Natural killer cell treated with Interleukin-12 subunit alpha and Interleukin-12 subunit beta and Interleukin-15 and Interleukin-18, amount 100 ng/mL, for 72 hours (primary cell): ENCODE measurements at places on chromosomes 11 and 22.

GRCh38 chr11:22670830-22671229 is 4.4 kb downstream of the GAS2 start:
- no peak for DNase-seq

GRCh38 chr22:31346255-31346732 is at the start of gene PATZ1:
PATZ1 (minus strand) TSS chr22:31346346; CDS start chr22:31345602, 744 bp downstream.
- DNase-seq, result no peak

GRCh38 chr11:12768726-12769673 is 94.8 kb downstream of the TEAD1 start:
- no peak for DNase-seq

DNA sequence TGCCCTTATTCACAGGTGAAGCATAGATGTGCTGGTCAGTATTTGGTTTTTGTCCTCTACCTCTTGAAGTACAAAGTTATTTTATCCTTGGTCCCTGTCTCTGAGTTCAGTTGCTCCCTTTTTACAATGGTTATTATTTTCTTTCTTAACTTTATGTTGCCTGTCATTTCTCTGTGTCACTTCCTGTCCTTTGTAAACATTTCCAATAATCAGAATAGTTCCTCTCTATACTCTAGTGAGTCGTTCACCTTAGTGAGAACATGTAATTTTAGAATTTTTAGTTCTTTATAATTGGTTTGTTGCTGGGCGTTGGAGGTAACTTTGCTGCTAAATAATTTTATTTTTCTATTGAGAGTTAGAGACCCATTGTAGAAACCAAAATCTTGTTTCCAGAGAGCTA is 16.0 kb downstream of the CSTPP1 start:
- no peak for DNase-seq

DNA sequence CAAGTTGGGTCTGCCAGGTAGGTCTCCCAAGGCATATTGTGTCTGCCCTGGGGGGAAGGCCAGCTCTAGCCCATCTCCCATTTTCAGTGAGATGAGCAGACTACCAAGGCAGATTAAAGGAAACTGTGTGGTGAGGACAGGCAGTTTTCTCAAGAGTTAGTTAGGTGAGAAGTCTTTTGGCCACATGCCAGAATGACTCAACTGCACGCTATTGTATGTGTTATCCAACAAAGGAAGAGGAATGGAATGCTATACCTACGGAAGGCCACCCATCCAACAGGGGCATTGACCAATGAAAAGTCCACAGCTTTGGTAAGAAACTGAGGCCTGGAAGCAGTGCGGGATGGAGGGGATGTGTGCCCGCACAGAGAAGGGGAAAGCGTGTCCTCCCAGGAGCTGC is 941.7 kb downstream of the NTM start:
- no peak for DNase-seq

DNA sequence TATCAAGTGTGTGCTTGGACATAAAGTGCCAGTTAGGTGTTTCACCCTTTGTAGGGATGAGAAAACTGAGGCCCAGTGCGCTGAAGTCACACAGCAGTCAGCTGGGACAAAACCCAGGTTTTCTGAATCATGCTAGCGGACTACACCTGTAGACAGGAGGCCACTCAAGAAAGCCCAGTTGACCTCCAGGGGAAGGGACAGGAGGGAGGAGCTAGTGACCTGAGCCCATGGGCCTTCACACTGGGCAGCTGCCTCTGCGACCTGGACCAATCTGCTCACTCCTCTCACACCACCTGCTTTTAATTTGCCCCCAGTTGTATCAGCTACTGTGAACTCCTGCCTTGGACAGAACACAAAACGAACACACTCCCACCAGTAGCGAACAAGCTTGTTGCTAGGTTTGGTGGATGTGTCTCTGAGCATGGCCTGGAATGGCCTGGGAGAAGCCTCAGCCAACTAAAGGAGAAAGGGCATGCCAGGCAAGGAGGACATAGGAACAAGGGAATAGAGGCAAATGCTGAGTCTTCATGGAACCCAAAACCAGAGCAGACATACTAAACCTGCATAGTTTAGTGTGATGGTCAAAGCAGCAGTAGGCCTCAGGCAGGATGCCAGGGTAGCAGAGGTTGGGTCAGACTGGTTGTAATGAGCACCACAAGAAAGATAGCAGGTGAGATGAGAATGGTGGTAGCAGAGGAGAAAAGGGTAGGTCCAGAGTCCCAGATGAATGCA is 7.2 kb downstream of the LMO1 start:
- no peak for DNase-seq

- DNase-seq, result no peak
These were observed 86.0 kb downstream of the DENND5A start for GRCh38 chr11:9179141-9179540.

- no peak for DNase-seq
These were observed 60.6 kb downstream of the NXPE2 start for GRCh38 chr11:114738954-114739353.

- no peak for DNase-seq
These were observed 92.2 kb upstream of the SORL1-AS1 start for GRCh38 chr11:121544956-121545355.

DNA sequence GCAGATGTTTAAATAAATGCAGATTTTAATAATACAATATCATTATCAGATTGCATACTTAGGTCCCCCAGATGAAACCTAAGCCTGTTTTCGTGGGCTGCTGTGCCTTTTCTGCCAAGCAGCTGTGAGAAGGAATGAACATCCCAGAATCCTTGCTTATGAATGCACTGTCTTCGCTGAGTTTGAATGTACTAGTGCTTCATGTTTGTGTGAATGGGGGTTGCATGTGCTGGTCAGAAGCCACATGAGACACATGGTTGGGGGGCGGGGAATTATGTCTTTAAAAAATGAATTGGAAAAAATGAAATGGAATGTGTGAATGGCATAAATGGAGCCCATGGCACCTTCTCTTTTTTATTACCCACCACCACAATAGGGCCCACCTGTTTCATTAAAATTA is 125.4 kb upstream of the HSD17B12 start:
- no peak for DNase-seq

DNA sequence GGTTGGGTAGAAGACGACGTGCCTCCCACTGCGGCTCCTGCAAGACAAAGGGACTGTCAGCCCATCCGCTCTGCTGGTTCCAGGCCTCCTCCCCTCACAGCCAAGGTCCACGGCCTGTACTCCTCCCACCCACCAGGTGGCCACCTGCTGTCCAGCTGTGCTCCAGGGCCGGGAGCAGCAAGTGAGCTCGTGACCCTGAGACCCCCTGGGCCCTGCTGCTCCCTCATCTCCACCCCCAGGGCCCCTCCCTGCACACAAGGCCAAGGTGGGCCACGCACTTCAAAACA is 27.4 kb downstream of the TSPAN4 start:
- DNase-seq, result no peak

GRCh38 chr11:79062814-79063762 is 377.7 kb downstream of the TENM4 start:
- DNase-seq, result no peak

DNA sequence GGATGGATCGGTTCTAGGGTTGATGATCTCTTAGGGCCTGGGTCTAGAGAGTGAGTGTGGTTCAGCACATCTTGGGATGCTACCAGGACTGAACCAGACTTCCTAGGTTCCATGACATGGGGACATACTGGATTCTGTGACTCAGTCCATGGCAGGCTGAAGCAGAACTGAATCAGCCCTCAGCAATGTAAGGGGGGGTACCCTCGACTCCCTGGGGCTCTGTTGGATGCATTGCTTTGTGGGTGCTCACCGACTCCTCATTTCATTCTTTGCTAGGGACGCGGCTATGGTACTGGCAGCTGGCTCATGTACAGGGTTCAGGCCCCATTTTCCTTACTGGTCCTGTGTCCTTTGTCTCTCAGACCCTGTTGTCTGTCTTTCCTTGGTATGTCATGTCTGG is 733 bp upstream of the GRAMD1B start:
- DNase-seq, result no peak

- no peak for DNase-seq
These were observed 1.0 kb downstream of the RIC3 start for GRCh38 chr11:8167796-8168195.

GRCh38 chr22:49007013-49007653 is 820.5 kb downstream of the BRD1 start:
- DNase-seq, result no peak

- no peak for DNase-seq
These were observed 100.5 kb downstream of the TTC17 start for GRCh38 chr11:43459246-43459645.

DNA sequence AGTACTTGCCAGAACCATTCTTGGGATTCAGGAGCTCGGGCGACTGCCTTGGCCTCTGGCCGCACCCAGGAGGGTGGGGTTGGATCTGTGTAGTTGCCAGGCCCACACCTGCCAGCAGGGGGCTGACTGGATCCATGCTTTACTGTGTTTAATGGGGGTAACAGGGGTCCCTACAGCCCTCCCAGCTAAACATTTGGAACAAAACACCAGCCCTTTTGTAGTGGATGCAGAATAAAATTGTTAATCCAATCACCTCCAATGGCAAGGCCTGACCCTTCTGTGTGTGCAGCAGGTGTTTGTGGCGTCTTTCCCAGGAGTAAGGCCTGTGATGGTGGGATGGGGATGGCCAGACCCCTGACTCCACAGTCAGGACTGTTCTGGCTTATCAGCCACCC is 22.5 kb downstream of the SUN2 start:
- DNase-seq, result no peak

GRCh38 chr22:17537155-17537554 is 26.1 kb upstream of the SLC25A18 start:
- no peak for DNase-seq

GRCh38 chr11:84408946-84409411 is 1122.8 kb upstream of the CCDC90B start:
- no peak for DNase-seq

DNA sequence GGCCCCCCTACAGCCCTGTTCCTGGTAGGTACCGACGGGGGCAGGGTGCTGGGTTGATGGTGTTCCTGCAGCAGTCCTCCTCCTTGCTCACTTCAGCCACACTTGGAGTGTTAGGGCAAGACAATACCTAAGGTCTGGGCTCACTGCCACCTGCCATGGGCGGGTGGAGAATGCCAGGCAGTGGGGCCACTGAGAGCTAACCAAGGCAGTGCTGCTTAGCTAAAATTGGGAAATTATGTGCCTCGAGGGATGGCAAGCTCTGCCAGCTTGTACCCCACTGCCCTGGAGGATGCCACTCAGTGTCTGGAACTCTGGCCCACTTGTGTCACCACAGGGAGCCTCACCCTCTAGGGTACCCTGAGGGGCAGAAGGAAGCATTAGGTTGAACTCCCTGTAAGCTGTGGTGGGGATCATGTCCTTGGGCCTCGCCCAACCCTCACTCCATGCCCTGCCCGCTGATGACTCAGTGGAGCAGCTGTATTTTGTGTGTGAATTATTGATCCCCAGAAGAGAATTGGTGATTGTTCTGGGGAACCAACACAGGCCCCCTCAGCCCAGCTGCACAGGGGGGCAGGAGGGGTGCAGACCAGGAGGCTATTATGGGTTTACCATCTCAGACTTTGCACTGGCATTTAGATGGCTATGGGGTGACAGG is 17.7 kb downstream of the PHLDB1 start:
- no peak for DNase-seq

GRCh38 chr11:27701355-27702105 is 1.3 kb upstream of the BDNF start:
- DNase-seq, result no peak

GRCh38 chr11:128171506-128171905 is 415.9 kb downstream of the ETS1 start:
- no peak for DNase-seq

GRCh38 chr11:120354068-120354467 is 17.9 kb downstream of the ARHGEF12 start:
- DNase-seq, result no peak

DNA sequence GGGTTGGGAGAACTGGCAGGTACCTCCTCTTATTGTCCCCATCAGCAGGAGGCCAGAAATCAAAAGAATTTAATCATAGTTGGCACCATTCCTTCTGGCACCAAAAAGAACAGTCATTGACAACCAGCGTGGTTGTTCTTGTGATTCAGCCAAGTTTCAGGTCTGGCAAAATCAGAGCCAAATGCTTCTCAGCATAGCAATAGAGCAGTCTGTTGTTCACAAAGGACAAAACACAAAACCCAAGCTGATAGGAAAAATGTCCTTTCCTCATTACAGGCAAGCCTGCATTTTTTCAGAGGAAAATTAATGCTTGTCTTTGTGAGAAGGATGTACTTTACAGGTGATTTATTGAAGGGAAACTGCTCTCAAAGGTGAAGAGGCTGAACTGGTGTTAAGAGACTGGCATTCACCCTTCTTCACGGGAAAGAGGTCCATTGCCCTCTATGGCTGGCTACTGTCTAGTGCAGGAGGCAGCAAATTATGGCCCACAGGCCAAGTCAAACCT is 241.8 kb upstream of the ARHGAP42 start:
- DNase-seq, result no peak
